CD4-positive, alpha-beta T cell treated with Interleukin-6 for 4 hours (primary cell): ENCODE measurements at places on chromosomes 1 and 21.
A peak's percentile ranks its signal among the peaks of the same experiment; 100 is the strongest.

DNA sequence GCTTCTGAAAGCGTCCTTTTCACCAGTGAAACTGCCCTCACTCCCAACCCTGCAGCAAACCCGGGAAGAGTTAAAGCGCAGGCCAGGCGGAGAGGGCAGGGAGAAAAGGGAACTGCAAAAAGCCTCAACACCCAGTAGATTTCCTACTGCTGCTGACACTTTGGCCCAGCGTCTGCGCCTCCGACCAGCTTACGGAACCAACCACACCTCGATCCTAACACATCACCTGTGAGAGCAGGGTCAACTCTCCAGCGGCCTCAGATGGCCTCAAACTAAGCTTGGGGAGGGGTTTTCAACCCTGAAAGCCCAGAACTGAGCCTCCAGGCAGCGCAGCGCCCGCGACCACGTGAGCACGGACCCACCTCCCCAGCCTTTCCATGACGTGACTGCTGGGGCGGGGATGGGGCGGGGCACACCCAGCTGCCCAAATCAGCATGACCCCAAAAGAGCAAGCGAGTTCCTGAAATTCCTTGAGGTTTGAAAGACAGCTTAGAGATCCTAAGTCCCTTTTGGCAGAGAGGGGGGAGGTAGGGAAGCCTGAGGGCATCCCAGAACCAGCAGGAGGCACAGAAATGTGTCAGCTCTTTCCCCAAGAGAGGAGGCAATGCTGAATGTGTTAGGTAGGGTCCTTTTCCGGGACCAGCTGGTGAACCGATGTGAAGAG lies 59.1 kb downstream of the ITPKB start:
- DNase-seq, result peak; percentile 74

- no peak for DNase-seq
These were observed 20.7 kb upstream of the SPSB1 start for GRCh38 chr1:9271861-9272595.

- no peak for DNase-seq
These were observed 150.7 kb downstream of the SETD4 start for GRCh38 chr21:35909456-35910223.

DNA sequence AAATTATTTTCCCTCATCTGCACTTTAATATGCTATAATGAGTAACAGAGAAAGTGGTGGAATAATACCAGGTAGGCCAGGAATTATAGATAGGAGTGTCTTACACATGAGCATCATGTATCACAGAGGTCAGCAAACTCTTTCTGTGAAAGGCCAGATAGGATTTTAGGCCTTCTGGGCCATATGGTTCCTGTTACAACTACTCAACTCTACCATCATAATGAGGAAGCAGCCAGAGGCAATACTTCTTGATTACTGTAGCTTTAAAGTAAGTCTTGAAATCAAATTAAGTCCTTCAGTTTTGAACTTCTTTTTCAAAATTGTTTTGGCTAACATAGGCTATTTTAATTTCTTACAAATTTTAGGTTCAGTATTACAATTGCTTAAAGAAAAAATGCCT lies 32.1 kb upstream of the IGSF3 start:
- DNase-seq, result no peak

- no peak for DNase-seq
These were observed 9.2 kb upstream of the PEF1 start for GRCh38 chr1:31653717-31654473.

- no peak for DNase-seq
These were observed 182.4 kb downstream of the TRABD2B start for GRCh38 chr1:47814612-47815395.

DNA sequence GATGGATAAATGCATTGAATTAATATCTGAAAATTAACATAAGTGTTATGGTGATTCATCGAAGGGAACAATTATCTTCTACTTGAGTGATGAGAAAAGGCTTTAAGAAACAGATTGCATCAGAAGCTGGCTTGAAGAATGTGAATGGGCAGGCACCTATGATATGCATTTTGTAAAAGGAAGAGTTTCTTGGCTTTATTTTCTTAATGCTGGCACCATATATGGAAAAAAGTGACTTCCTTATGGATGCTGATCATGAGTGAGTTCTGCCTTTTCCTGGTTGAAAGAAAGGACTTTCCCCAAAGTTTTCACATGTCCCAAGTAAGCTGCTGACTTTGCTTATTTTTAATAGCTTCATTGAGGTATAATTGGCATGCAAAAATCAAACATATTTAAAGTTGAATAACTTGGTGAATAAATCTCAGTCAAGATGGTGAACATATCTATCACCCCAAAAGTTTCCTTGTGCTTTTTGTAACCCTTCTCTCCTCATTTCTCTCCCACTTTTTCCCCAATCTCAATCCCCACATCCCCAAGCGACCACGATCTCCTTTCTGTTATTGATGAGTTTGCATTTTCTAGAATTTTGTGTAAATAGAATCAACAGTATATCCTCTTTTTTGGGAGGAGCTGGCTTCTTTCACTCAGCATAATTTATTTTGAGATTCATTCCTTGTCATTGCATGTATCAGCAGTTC lies 74.2 kb downstream of the SPATA46 start:
- no peak for DNase-seq

- DNase-seq, result no peak
These were observed 2.1 kb downstream of the SETDB1 start for GRCh38 chr1:150928286-150928685.

GRCh38 chr1:58922302-58923089 lies 138.6 kb upstream of the JUN start:
- peak; percentile 58 for DNase-seq

DNA sequence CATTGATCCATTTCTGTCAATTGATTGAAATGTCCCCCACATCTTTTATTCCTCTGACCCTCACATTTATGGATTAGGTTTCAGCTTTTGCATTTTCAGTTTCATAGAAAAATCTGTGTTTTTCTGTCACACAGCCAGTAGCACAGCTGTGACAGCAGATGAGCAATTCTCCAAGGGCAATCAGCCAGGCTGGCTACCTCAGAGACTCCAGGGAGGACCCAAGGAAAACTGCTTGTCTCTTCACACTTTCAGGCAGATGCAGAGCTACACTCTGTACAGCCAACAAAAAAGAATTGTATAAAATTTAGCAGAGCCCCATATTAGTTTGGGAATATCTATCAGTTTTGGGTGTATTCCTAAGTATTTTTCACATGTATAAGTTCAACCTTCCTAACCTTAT lies 257.2 kb downstream of the LRRC7 start:
- no peak for DNase-seq

GRCh38 chr21:27505516-27505915 lies 538.6 kb upstream of the ADAMTS5 start:
- DNase-seq, result no peak

DNA sequence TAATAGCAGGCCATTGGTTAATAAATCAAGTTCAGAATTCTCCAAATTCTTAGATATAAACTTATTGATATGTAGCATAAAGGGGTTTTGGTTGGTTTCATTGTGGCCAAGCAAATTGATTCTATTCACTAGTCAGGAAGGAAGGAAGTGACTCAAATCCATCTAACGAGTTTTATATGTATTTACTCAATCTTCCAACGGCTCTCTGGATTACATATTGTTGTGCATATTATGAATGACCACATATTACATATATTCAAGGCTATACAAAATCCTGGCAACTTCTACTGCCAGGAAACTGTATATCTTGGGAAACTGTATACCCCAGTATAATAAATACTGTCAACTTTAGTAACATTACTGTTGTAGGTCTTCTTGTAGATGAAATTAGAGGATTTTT lies 20.1 kb upstream of the PDE4B start:
- DNase-seq, result no peak

DNA sequence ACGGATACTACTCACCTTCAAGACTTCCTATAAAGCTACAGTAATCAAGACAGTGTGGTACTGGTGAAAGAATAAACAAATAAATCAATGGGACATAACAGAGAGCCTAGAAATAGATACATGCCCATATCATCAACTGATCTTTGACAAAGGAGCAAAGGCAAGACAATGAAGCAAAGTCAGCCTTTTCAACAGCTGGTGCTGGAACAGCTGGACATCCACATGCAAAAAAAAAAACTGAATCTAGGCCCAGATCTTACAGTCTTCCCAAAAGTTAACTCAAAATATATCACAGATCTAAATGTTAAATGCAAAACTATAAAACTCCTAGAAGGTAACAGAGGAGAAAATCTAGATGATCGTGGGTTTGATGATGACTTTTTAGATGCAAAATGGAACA lies 170.3 kb downstream of the MIS18A start:
- DNase-seq, result no peak

DNA sequence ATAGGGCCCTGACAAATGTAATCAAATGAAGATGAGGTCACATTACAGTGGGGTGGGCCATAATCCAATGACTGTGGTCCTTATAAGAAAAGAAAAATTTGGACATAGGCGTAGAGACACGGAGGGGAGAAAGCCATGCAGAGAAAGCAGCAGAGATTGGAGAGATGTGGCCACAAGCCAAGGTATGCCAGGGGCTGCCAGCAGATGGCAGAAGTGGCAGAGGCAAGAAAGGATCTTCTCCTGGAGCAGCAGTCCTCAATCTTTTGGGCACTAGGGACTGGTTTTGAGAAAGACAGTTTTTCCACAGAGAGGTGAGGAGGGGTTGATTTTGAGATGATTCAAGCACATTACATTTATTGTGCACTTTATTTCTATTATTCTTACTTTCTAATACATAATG lies 355.1 kb downstream of the NPHP4 start:
- peak; percentile 19 for DNase-seq

GRCh38 chr1:53521924-53522552 lies 62.8 kb downstream of the DMRTB1 start:
- no peak for DNase-seq

DNA sequence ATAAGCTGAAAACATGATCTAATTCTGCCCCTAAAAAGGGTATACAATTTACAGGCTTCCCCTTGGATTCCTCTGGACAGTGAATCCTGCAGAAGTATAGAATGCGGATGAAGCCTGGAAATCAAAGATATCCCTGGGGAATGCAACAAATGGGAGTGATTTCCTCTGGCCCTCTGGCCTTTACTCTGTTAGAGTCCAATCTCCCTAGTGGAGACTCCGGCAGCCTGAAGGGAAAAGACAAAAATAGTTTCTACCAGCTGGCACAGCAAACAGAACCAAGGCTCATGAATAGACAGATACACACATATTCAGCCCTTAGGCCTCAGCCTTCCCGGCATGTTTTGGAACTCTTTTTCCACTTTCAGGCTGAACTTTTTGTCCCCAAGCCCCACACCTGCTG lies 3.9 kb upstream of the LRRC52 start:
- DNase-seq, result no peak

DNA sequence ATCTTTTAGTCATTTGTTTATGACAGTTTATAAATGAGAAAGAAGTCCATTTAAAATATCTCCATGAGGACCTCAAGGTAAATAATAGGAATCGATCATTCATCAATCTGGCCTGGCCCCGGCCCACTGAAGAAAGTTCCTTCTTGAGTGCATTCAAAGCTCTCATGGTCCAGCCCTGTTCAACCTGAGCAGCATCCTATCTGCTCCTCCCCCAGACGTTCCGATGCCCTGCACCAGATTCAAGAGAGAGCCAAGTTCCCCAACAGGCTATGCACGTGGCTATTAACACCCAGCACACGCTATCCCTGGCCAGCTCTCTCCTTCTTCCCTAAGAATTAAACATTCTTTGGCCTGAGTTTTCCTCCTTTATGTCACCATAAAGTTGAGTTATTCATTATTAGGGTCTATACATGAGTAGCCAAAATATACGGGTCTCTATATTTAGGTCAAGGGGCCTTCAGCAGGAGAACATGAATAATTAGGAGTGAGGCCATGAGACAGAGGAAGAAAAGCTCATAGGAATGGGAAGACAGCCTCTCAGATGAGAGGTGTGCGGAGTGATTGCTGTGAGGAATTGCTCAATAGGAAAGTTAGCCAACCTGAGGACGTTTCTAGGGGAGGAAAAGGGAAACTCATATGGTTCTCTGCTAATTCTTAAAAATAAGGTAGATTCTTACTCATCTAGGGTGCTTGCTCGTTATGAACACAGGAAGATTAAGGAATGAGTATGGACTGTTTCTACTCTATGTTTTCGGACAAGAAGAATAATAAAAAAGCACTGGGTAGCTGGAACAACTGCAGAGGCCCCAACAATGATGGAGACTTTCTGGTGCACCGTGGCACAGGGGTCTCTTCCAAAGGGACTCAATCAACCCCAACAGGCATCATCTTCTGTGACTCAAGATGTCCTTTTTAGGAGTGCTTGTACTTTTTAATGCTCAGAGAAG lies 23.6 kb downstream of the RUNX1 start:
- no peak for DNase-seq

- no peak for DNase-seq
These were observed 47.2 kb upstream of the PAX7 start for GRCh38 chr1:18583326-18583941.

DNA sequence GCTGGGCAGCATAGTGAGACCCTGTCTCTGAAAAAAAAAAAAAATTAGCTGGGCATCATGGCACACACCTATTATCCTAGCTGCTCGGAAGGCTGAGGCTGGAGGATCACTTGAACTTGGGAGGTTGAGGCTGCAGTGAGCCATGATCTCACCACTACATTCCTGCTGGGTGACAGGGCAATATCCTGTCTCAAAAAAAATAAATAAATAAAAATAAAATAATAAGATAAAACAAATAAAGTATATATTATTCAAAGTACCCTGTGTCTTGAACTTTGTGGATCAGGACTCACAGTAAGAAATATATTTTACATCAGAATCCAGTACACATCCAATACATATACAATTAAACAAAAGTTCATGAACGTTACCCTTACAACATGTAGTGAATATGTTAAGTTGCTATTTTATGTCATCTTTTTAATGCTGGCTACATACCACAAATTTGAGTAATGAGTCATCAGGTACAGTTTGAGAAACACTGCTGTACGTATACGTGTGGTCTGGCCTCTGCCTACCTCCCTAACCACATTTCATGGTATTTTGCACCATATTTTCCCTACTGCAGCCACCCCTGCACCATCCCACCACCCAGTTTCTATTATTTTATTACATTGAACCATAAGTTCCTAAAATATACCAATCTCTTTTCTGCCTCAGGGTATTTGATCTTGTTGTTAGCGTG lies 4.4 kb downstream of the NME7 start:
- DNase-seq, result no peak

- DNase-seq, result no peak
These were observed 28.3 kb downstream of the CDC14A start for GRCh38 chr1:100380635-100381034.
